ENCODE measurements at places on chromosomes 11 and 22.

- no peak for DNase-seq
Measured at GRCh38 chr11:27388869-27389268, 25.9 kb upstream of the CCDC34 start.

DNA sequence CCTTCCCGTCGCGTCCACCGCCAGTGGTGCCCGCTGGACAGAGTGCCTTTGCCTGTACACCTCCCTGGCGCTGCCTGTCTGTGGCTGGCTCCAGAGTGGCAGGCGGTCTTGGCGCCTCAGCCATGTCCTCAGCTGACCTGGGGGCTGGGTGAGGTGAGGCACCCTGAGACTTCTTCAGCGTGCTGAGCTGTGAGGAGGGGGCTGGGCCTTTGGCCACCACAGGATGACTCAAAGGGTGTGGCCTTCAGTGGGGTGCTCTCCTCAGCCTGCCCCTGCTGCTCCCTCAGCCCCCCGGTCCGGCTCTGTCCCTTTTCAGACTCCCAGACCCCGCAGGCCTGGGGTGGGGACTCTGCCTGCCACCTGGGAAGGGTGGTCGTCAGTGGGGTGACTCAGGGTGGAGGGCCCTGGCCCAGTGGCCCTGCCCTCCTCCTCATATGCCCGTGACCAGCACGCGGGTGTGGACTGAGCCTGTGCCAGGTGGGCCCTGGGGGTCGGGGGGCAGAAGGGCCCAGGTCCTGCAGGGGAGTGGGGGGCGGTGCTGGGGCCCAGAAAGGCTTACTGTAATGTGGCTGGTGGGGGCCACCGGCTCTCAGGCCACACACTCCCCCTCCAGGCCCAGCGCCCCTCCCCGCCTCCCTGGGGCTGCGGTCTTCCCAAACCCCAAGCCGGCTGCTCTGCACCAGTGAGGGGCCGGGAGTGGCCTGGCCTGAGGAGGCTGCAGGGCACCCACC lies 15.9 kb downstream of the CRELD2 start:
- no peak for DNase-seq

GRCh38 chr11:133654630-133655212 lies 122.4 kb upstream of the OPCML start:
- DNase-seq: no peak

DNA sequence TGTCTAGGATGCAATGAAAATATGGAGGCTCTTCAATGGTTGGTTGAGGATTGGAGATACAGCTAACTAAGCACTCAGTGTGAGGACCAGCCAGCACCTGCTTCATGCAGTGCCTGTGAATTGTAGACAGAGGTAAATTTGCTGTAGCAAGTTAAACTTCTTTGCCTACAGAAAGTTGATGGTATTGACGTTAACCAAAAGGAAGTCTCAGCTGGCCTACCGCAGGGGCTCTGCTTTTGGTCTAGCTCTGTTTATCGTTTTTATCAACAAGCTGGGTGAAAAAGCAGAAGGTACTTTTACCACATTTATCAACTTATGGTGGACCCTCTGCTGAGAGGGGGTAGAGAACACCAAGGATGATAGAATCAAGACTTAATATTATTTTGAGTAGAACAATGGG lies 51.6 kb downstream of the GRAMD1B start:
- DNase-seq: no peak

DNA sequence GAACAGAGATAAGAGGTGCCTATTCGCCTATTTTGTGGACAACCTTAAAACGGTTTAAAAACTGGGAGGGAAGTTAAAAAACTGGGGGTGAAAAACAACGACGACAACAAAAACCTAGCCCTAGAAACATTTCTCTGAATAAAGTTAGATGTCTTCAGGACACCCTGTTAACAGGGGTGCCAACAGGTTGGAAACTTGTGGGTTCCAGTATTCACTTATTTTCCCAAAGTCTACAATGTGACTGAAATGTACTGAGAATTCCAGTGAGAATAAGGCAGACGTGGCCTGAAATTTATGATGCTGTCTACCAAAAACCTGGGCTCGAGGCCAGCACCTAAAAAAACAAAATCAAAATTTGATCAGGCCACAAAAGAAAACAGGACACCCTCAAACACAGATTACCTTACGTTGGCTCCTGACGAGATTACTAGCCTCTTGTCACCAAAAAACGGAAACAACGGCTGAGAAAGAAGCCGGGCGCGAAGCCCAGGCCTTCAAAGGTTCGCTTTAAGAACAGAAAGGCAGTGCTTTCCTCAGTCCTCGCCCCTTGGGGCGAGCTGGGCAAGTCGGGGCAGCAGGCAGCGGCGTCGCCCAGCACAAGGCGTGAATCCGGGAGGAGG lies 906 bp downstream of the CCDC90B start:
- DNase-seq: no peak

DNA sequence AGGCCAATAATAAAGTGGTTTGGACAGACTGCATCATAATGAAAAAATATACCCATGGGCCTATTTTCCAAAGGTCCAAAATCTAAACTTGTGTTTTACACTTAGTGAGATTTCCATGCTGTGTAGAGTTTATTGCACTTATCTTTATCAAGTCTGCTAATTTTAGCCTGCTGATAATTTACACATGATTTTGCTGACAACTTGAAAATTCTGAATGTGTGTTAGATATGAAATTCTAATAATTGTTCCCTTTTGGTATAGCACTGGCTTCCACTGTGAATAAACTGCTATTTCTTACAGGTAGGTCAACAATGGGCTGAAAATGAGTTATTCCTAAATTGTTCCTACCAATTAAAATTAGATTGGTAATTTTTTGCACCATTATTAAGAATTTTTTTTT lies 589.1 kb upstream of the ANO3 start:
- no peak for DNase-seq

GRCh38 chr11:3796346-3796745 lies 1.0 kb downstream of the NUP98 start:
- no peak for DNase-seq

DNA sequence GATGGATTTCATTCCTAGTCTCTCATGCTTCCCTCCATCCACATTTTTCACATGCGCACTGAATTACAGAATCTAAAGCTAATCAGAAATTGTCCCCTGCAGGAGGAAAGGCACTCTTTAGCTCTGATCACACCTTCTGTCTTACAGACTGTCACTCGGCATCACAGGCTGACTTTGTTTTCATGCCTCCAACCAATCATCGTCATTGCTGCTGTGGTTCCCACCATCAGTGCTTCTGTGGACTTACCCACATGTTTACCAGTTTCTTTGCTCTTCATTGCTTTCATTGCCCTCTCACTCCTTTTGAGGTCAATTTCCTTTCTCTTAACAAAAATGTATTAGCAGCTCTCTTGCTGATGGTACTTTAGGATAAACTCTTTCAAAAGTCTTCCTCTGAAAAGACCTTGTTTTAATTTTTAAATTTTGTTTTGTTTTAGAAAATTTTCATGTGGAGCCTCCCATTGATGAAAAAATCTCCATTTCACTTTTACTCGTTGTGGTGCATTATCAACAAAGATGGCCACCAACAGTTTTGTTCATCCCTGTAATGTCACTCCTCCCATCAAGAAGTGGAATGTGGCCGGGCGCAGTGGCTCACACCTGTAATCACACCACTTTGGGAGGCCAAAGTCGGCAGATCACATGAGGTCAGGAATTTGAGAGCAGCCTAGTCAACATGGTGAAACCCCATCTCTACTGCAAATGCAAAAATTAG lies 20.2 kb upstream of the TREH start:
- DNase-seq: no peak

DNA sequence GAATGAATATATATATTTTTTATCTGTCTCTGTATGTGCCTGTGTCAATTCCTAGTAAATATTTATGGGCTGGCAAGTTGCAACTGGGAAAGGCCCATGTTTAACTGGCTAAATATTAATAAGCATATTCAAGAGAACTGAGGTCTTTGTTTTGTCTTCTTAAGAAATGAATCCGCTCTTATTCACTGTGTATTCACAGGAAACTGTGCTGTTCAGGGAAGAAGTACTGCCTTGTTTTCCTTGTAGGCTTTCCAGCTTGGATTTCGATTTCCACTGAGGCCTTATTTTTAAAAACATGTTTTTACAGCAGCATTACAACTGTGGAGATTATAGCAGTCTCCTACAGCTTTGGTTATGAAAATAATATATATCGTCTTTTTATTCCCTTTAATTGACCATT lies 64.7 kb downstream of the LDLRAD3 start:
- DNase-seq: no peak

DNA sequence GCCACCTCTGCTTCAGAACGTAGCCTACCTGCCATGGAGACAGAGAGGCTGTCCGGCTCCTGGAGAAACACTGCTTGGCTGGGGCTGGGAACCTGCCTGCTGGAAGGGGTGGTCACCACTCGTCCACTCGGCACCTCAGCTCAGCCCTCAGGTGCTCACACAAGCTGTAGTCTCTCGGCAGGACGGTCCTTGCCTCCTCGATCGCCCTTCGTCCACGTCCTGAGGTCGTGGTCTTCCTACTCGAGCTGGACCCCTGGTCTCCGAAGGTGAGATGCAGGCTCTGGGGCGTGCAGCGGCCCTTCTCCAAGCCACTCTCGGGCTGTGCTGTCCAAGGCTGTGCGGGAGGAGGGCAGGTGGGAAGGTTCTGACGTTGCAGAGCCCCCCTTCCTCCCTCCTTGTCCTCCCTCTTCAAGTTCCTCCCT lies at the start of gene TBX10:
Gene TBX10 (minus strand): TSS at position 326 of the 422 bp plus-strand sequence. CDS start 291 bp downstream, at position 35.
- DNase-seq: no peak

GRCh38 chr11:44312876-44313275 lies 2.9 kb upstream of the ALX4 start:
- no peak for DNase-seq

- DNase-seq: no peak
Measured at GRCh38 chr11:10943968-10944367, 86.1 kb upstream of the ZBED5 start.

DNA sequence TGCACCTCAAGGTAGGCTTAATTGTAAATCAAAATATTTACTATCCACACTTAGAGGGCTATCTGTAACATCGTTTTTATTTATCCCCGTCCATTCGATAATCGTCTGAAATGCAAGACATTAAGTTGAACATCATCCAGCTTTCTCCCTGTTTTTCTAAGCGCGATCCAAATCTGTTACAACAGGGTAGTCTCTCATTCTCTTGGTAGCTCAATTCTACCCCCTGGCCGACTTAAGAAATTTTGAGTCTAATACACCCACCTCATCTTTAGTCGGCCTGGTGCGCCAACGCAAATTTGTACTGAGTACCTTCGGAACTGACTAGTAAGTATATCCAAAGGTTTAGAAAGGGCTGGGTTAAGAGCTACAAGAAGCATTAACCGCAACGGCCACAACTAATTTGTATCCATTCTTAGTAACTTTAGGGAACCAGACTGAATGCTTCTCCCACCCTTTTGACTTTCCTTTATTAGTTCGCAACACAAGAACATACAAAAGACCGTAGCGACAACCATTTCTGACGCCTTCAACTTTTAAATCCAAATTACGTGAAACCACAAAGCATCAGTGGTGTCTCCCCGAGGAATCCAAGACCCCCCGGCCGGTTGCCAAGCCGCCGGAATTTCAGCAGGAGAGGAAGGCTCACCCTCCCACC lies 1.0 kb upstream of the ZNF143 start:
- no peak for DNase-seq

- DNase-seq: no peak
Measured at GRCh38 chr11:34298871-34299270, 58.9 kb downstream of the ABTB2 start.

- no peak for DNase-seq
Measured at GRCh38 chr22:50220603-50221409, 20.0 kb downstream of the SELENOO start.

DNA sequence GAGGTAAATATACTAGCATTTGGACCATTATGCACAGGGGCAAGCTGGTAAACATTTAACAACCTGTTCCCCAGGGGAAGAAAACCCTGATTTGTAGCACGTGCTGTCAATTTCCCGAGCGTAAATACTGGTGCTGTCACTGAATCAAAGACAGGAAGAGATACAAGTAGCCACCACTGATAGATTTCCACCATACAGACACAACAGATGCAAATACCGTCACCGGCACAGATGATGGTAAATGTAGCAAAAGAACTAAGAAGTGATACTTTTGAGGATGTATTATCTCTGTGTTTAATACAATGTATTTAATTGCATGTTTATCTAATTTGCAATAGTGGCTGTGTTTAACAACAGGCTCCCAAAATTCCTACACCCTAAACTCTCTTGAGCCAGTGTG lies 39.6 kb downstream of the SHISAL1 start:
- no peak for DNase-seq

- DNase-seq: no peak
Measured at GRCh38 chr11:98307827-98308491, 712.8 kb upstream of the CNTN5 start.

DNA sequence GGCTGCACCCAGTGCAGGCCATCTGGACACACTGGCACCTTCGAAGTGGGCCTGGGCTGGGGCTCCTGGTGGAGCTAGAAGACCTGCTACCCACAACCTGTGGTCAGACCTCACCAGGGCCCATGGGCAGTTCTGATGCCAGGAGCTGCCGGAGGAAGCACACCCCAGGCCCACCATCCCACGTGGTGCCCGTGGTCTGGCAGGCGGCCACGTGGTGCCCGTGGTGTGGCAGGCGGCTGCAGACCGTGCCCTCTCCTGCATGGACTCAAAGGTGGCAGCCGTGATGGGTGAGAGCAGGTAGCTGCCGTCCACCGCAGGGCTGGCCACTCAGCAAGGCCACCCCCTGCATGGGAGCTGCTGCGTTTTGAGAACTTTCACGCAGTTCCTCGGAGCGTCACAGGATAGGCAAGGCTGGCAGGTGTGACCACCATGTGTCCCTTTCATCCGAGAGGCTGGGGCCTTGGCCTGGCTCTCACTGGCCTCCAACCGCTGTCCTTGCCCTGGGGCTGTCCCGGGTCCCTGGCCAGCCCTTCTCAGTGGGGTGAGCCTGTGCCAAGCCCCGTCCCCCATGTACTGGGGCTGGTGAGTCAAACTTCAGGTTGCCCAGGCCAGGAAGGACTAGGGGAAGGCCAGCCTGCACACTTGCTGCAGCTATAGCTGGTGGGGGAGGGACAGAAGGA lies 3.9 kb upstream of the IL17REL start:
- DNase-seq: no peak

DNA sequence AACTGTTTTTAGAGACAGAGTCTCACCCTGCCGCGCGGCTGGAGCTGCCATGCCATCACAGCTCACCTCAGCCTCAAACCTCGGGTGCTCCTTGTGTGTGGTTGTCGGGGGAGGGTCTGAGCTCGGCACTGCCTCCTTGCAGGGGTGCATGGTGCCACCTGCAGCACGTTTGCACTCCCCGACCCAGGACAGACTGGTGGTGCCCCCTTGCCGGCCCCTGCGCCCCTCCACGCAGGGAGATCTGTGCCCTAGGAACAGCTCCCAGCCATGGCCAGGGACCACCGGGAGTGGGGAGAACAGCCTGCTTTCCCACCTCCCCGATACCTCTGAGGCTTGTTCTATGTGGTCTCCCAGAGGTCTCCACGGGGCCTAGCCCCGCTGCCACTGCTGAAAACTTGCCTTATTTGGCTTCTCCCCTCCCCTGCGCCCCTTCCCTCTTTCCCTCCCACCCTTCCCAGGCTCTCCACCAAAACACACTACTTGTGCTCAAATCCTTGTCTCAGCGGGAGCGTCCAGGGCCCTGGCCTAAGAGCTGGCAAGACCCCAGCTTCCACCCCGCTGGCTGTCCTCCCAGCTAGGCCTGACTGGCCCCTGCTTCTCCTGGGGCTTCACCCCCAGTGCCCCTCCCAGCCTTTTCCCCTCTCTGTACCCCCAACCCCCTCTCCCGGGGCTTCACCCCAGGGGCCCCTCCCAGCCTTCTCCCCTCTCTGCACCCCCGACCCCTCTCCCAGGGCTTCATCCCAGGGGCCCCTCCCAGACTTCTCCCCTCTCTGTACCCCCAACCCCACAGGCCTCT lies 13.4 kb upstream of the TPCN2 start:
- no peak for DNase-seq

GRCh38 chr11:76748948-76749347 lies 34.2 kb upstream of the TSKU start:
- DNase-seq: no peak

GRCh38 chr11:34957206-34957605 lies 40.8 kb downstream of the PDHX start:
- no peak for DNase-seq
